Activated gamma-delta T cell treated with Interleukin-2 at 50 U/mL for 16 hours (primary cell): ENCODE measurements at places on chromosomes 16 and 17.
A peak's percentile ranks its signal among the peaks of the same experiment; 100 is the strongest.

DNA sequence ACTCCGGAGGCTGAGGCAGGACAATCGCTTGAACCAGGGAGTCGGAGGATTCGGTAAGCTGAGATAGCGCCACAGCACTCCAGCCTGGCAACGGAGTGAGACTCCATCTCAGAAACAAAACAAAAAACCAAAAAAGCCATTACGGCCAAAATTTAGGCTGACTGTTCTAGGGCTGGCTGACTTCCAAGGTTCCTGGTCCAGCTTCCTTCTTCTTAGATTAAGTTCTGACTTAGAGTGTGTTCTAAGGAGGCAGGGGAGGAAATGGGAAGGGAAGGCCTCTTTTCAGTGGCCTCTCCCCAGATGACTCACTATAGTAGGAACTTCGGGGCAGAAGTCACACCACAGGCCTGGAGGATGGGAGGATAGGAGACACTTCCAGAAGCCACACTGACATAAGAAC, 27.7 kb upstream of the CLEC18B start:
- DNase-seq = no peak

- DNase-seq = no peak
Measured at GRCh38 chr16:83720981-83721380, 86.8 kb upstream of the HSBP1 start.

DNA sequence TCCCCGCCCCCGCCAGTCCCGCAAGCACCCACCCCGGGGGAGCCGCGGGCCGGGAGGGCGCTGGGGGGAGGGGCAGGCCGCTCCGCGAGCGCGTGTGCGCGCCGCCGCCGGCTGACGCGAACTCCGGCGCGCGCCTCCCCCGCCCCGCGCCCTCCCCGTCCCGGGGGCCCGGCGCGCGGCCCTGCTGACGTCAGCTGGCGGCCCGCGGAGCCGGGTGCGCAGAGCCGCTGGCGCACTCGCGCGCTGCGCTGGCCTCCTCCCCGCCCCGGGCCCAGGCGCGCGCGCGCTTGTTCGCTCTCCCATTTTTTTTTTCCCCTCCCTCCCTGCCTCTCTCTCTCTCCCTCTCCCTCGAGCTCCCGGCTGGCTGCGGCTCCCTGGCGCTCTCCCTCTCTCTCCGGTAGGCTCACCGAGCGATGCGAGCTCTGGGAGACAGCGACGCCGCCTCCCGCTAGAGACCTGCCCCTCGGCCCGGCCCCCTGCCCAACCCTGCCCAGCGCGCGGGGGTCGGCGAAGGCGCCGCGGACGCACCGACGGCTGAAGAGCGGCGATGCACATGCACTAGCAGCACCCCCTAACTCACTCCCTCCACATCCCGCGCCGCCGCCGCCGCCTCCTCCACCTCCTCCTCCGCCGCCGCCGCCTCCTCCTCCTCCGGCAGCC, at the start of gene GNAO1:
Gene GNAO1 (plus strand): TSS at position 334 of the 660 bp plus-strand sequence. CDS start 747 bp downstream, outside the sequence.
- DNase-seq = peak; percentile 49

DNA sequence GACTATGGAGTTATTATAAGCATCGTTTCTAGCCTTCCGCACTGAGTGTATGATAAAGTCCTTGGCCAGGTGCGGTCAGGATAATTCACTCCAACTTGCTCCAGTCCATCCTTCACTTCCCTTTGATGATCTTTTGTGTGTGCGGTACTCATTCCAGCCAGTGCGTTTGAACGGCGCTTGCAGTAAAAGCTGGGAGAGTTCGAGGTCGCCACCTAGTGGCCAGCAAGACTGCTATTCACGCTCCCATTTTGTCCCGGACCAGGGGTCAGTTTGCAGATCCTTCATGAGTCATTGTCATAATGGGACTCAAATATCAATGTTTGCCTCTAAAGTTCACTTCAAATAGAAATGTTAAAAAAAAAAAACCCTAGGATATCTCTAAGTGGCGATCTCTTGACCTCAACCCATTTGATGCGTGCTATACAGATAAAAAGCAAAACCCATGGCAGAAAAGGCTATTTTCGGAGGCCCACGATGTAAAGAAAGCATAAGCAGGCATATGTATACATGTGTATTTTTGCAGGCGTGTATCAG, 417.1 kb downstream of the TMEM114 start:
- DNase-seq = no peak

DNA sequence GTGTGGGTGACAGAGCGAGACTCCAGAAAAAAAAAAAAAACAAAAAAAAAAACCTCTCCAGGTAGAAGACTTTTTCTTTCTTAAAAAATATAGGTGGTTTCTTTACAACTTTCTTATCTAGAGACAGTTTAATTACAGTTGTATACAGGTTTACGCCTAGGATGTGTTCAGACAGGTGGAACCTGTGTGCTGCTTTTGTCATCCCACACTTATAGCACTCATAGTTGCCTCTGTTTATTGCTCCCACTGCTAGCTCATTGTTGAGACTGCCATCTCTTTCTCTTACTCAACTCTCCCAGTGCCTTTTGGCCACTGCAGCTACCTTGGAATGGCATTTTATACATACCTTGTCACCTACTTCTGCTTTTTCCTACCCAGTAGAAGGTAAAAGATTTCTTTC, 19.1 kb upstream of the MED9 start:
- DNase-seq = no peak

DNA sequence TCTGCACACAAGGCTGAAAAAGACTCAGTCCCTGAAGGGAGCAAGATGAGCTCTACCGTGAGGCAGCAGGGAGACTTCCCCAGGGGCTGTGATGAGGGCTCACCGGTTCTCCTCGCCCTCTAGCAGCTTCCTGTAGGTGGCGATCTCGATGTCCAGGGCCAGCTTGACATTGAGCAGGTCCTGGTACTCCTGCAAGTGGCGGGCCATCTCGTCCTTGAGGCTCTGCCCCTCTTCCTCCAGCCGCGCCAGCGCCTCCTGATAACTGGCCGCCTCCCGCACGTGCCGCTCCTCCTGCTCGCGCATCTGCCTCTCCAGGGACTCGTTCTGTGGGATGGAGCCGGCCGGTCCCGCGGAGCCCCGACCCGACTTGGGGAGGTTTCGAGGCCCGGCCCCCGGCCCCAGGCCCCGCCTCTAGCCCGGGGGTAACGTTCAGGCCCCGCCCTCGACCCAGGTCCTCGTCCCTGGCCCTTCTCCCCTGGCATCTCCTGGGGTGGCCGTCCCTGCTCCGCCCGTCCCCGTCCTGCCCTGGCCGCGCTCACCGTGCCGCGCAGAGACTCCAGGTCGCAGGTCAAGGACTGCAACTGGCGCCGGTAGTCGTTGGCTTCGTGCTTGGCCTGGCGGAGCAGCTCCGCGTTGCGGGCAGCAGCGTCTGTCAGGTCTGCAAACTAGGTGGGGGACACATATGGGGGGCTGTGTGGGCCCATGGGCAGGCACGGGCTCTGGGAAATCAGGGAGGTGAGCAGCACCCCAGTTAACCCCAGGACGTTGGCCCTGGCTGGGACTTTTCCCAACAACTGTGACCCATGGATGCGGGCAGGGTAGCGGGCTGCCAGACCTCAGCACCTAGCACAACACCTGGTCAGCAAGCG, 3.9 kb downstream of the GFAP start:
- DNase-seq = peak; percentile 45

GRCh38 chr16:26697807-26698206, 368.9 kb upstream of the C16orf82 start:
- no peak for DNase-seq

DNA sequence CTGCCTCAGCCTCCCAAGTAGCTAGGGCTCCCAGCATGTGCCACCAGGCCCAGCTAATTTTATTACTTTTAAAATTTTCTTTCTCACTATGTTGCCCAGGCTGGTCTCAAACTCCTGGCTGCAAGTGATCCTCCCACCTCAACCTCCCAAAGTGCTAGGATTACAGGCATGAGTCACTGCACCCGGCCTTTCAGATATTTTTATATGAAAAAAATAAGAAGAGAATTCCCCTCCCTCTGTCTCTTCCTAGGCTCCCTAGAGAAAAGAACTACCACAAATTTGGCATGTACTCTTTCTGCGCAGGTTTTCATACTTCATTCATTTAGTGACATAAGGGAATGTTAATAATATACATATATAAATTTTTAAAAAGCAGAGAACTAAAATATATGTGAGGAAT, 21.7 kb upstream of the SMURF2 start:
- DNase-seq = no peak

DNA sequence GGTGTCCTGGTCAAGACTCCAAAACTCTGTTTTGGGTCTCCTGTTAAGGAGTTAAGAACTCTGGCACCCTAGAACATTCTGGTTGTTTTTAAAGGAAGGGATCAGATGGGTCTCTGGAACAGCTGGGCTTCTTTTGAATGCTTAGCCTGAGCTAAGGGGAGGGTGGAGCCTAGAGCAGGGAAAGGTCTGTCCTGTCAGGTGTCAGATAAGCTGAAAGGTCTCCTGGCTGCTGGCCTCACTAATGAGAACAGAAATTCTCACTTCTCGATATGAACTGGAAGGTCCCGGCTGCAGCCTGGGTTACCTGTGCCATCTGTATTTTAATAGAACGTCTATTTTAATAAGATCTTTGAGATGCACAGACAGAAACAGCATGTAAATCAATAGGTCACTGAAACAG, 69.0 kb downstream of the RAP1GAP2 start:
- no peak for DNase-seq

GRCh38 chr16:88928405-88929090, 48.5 kb downstream of the CBFA2T3 start:
- no peak for DNase-seq

GRCh38 chr17:28763804-28764266, 20.0 kb downstream of the TRAF4 start:
- peak; percentile 83 for DNase-seq

- no peak for DNase-seq
Measured at GRCh38 chr17:48726114-48726915, 2.2 kb downstream of the HOXB13 start.

- peak; percentile 30 for DNase-seq
Measured at GRCh38 chr17:7912927-7913524, 3.1 kb downstream of the RNF227 start.

DNA sequence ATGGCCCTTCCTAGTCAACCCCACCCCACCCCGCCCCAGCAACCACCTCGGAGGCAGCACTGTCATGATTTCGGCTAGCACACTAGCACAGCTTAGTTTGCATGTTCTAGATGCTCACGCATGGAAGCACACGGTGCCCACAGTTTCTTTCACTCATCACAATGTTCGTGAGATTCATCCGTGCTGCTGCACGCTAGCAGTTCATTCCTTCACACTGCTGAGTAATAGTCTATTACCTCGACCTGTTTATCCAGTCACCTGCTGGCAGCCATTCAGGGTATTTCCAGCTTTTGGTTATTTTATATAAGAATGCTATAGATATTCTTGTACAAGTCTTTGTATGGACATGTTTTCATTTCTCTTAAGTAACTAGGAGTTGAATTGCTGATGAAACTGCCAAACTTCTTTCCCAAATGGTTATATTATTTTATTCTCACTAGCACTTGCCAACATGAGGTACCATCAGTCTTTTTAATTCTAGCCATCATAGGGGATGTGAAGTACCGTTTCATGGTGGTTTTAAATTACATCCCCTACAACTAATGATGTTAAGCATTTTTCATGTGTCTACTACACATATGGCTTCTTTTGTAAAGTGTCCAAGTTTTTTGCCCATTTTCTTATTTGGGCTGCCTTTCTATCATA, 75.7 kb downstream of the CYTH1 start:
- DNase-seq = no peak

DNA sequence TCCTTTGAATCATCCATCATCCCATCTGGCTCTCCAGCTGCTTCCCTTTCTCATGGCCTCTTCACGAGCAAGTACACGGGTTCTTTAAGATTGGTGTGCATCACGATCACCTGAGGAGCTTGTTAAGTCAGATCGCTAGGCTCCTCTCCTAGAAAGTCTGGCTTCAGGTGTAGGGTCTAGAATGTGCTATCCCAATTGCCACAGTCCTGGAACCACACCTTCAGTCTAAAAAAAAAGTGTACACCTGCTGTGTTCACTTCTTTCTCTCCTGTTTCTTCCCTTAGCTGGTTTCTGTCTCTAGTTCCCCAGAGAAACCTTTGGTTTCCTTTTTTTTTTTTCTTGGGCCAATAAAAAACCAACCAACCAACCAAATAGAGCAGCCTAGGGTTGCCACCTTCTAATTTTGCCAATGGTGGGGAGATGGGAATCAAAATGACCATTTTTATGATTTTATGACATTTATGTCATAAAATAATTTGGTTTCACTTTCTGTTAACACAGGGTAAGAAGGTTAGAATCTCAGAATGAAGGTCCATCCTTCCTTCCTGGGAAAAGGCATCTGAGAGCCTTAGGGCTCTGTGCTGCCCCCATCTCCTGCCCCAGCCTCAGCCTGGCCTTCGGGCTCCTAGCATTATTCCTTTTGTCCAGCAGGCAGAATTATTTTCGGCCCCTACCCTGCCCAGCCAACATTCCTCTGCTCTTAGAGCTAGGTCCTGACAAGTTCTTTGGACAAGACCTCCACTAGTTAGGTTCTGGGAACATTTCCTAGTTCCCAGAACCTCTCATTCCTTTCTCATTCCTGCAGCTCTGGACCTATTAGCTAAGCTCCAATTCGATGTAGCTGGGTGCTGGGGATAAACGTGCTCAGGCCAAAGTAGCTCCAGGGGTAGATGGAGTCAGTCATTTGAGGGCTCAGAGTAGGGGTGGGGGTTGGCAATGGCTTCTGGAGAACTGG, 1.9 kb upstream of the GGT6 start:
- DNase-seq = no peak

DNA sequence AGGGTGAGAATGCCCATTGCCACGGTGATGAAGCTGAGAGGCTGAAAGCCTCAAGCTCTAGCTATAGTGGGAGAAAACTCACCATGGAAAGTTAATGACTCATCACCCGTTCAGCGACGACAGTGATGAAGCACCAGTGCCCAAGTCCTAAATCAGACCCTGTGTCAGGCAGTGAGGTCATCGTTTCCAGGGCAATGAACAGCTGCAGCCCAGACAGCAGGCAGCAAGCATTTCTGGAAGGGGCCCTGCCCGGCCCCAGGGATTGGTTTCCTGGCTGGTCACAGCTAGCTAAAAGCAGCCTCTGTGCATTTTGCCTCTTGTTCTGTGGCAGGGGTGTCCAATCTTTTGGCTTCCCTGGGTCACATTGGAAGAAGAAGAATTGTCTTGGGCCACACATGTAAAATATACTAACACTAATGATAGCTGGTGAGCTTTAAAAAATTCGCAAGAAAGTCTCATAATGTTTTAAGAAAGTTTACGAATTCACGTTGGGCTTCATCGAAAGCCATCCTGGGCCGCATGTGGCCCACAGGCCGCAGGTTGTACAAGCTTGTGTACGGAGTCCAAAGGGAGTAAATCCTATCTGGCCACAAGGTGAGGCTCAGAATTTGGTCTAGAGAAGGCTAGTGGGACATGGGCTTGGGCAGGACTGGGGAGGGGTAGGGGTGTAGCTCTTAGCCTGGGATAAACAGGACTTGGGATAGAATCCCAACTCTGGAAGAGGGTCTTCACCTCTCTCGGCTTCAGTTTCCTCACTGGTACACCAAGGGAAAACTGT, 40.6 kb downstream of the MIS12 start:
- DNase-seq = no peak

GRCh38 chr16:18062713-18063112, 273.8 kb downstream of the NPIPA8 start:
- DNase-seq = no peak

- DNase-seq = no peak
Measured at GRCh38 chr16:84989749-84990620, 21.4 kb downstream of the ZDHHC7 start.

GRCh38 chr17:71995590-71995989, 125.2 kb upstream of the SOX9 start:
- no peak for DNase-seq

GRCh38 chr17:44568945-44569858, 11.9 kb downstream of the FZD2 start:
- DNase-seq = no peak
